ENCODE measurements at places on chromosomes 6 and 20.

GRCh38 chr6:34027445-34027936 is 118.4 kb downstream of the GRM4 start:
- DNase-seq = peak; percentile 35

- no peak for DNase-seq
Measured at GRCh38 chr6:108927927-108928326, 79.7 kb downstream of the ARMC2 start.

- peak; percentile 83 for DNase-seq
Measured at GRCh38 chr20:2688041-2688591, 4.5 kb upstream of the EBF4 start.

- no peak for DNase-seq
Measured at GRCh38 chr20:43682446-43682845, 15.5 kb downstream of the MYBL2 start.

DNA sequence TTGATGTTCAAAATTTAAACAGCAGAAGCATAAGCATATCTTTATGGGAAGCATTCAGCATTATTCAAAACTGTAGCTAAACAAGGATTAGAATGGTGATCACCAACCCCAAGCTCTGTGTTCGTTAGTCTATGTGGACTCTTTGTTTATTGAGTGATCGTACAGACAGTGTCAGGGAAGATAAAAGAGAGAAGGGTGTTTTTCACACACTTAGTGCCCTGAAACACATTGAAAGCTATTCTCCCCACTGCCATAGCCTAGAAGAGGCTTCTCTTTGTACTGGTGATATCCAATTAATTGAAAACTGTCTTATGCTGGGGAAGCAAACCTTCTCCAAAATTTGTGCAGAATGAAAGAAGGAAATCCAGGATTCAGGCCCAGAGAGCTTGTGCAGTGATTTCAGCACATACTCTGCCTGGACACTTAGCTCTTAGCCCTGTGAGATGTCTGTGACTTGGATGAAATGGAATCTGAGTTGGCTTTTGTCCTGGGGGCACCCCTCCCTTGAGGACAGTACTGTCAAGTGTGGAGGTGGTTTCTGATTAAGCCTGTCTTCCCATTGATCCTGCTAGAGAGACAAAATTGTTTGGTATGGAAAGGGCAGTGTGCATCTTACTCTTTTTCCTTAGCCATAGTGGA is 125.7 kb upstream of the MTHFD1L start:
- DNase-seq = no peak

- DNase-seq = no peak
Measured at GRCh38 chr20:53859684-53860083, 210.7 kb downstream of the BCAS1 start.

- DNase-seq = no peak
Measured at GRCh38 chr20:61317966-61318530, 66.0 kb downstream of the CDH4 start.

DNA sequence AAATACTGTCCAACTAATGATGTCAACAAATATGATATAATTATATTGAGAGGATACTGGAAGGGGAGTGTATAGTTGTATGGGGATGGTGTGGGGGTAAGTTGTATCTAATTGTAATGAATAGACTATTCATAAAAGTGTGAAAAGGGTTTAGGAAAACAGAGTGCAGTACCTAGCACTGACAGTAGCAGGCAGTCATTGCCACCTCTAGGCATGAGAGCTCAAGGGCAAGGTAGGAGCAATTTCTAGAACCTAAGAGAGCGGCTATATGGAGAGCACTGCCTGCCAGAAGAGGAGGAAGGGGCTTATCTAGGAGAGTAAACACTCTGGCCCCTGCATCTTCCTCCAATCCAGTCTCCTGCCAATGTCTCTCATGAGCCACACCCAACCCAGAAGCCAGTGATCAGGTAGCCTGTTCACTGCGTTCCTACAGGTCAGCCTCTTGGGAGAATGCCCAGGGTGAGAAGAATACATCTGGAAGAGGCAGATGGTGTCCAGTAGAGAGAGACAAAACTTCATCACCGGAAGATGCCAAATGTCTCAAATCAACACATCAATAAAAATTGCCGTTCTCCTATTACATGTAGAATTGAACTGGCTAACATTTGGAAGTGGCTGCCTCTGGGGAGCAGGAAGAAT is 200.0 kb downstream of the LY86 start:
- DNase-seq = no peak

DNA sequence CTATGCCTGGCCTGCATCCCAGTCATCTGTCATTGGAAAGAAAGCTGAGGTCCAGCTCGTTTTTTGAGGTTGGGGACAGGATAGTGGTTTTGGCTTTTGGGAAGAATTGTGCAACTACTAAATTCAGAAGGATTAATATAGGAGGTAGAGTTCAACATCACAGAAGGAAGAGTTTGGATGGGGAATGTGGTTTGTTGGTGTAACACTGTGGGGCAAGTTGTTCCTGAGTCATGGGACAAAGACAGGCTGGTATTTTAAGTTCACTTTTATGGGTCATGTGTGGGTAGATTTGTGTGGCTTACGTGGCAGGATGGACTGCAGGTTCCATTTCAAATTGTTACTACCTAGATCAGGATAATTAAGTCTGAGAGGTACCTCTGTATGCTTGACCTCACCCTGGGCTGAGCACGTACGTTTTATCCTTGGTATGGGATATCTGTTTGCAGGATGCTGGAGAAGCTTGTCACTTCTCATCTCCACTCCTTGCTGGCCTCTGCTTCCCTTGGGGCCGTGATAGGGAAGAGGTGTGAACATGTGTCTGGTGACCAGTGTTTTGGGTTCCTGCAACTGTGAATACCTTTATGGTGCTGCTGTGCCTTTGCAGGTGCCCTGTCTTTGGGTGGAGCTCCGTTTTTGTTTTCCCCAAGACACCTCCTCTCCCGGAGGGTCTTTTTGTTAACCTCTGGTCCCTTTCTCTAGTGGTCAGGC is 177.6 kb downstream of the JARID2 start:
- DNase-seq = no peak

- peak; percentile 6 for DNase-seq
Measured at GRCh38 chr6:46491201-46491627, at the start of gene RCAN2. RCAN2 (minus strand) TSS chr6:46491449.

DNA sequence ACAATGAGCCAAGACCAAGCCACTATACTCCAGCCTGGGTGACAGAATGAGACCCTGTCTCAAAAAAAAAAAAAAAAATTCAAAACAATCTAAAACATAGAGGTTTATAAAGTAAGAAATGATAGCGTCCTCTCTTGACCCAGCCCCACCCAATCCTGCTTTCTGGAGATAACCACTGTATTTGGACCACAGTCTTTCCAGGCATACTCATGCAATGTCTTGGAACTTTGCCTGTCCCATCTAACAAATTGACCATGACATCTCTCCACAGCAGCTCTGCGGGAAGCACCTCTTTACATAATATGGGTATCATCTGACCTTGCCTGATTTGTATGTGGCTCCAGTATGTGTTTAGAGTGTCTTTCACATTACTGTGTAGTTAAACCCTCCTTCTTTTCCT is 9.1 kb upstream of the SHLD1 start:
- DNase-seq = no peak

GRCh38 chr20:20014659-20015058 is 2.5 kb upstream of the NAA20 start:
- DNase-seq = no peak

- DNase-seq = no peak
Measured at GRCh38 chr20:4252005-4252404, 236.6 kb upstream of the RNF24 start.

GRCh38 chr6:133502441-133503335 is 261.5 kb downstream of the EYA4 start:
- DNase-seq = no peak
